Thoracic aorta (tissue), 2 donors: ENCODE measurements at places on chromosomes 13 and 19. TPM values are rescaled to one million over a fixed set of nuclear protein-coding genes. Genes with fewer than 3 reads are reported as not detected.
A peak's percentile ranks its signal among the peaks of the same experiment; 100 is the strongest.

Gene TEAD2
- 41.3 TPM for total RNA-seq

Gene BAX
- 53.1 TPM for total RNA-seq

Gene TJP3
- 2.1 TPM for total RNA-seq

Gene MBD3L2
- total RNA-seq = not detected

Gene LIG4
- 7.8 TPM for total RNA-seq

Gene PTGER1
- total RNA-seq = 2.8 TPM

Gene FAM83E
- 2.0 TPM for total RNA-seq

Gene FUT3
- total RNA-seq = not detected

Gene RNF225
- not detected for total RNA-seq

Gene LILRA1
- total RNA-seq = 2.7 TPM

Gene ZNF888
- 1.4 TPM for total RNA-seq

Gene LHB
- not detected for total RNA-seq

Gene ZNF416
- 4.1 TPM for total RNA-seq

Gene ZNF100
- total RNA-seq = 6.6 TPM

- H3K36me3 ChIP-seq = no peaks in the 10 kb centered on the region
- no peak overlapping the region for H3K27ac ChIP-seq
- no peaks in the 10 kb centered on the region for H3K27me3 ChIP-seq
- no peak for DNase-seq
Measured at GRCh38 chr19:1049106-1049505, 9.2 kb downstream of the ABCA7 start.

- no peak overlapping the region for H3K4me3 ChIP-seq
- H3K27ac ChIP-seq = no peak overlapping the region
- H3K27me3 ChIP-seq = no peaks in the 10 kb centered on the region
Measured at GRCh38 chr13:26621731-26622401, 64.4 kb downstream of the WASF3 start.

DNA sequence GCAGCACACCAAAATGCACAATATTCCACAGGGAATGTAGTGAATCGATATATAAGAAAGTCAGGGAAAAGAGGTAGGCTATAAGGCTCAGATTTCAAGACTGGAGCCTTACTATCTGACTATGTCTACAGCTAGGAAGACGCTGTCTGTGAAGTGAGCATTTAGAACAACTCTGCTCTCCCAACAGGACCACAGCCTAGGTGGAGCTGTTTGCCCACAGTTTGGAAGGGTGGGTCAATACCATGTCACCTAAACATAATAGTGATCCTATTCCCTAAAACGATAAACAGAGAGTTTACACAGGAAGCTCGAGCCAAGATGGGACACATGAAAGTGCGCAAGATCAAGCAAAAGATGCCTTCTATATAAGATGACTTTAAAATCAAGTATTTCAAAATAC is 2486.0 kb upstream of the PCDH20 start:
- no peak overlapping the region for H3K27ac ChIP-seq
- no peaks in the 10 kb centered on the region for H3K36me3 ChIP-seq
- H3K4me3 ChIP-seq = no peak overlapping the region
- no peak for DNase-seq

GRCh38 chr19:18340190-18340989 is at the start of gene PGPEP1:
PGPEP1 (plus strand) TSS chr19:18340598; CDS start chr19:18340682, 84 bp downstream.
- H3K4me3 ChIP-seq = peak within 1 kb of the TSS; percentile 87
- H3K36me3 ChIP-seq = no peaks in the 10 kb centered on the region
- H3K4me1 ChIP-seq = peaks cover 17% of the 10 kb centered on the region

- H3K36me3 ChIP-seq = no peaks in the 10 kb centered on the region
- no peak for DNase-seq
- no peaks in the 10 kb centered on the region for H3K4me1 ChIP-seq
- H3K4me3 ChIP-seq = no peak overlapping the region
Measured at GRCh38 chr13:49951754-49952535, 15.8 kb upstream of the SPRYD7 start.

DNA sequence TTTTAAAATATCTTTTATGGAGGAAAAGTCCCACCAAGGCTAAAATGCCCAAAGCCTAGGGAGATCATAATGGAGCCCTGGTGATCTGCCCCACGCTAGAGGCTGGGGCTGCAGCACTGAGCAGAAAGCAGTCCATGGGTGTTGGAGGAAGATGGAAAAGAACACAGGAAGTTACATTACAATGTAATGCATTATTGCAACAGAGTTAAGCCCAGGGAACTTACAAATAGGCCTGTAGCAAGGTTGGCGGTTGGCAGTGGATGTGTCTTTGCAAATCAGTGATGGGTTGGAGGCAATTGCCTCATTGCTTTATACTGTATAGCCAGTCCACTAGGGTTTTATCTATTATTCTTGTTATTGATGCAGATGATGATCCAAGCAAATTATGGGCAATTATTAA is 399.9 kb downstream of the NDFIP2 start:
- no peaks in the 10 kb centered on the region for H3K36me3 ChIP-seq
- no peak for DNase-seq
- no peaks in the 10 kb centered on the region for H3K4me1 ChIP-seq
- H3K27me3 ChIP-seq = no peaks in the 10 kb centered on the region
- H3K27ac ChIP-seq = no peak overlapping the region

DNA sequence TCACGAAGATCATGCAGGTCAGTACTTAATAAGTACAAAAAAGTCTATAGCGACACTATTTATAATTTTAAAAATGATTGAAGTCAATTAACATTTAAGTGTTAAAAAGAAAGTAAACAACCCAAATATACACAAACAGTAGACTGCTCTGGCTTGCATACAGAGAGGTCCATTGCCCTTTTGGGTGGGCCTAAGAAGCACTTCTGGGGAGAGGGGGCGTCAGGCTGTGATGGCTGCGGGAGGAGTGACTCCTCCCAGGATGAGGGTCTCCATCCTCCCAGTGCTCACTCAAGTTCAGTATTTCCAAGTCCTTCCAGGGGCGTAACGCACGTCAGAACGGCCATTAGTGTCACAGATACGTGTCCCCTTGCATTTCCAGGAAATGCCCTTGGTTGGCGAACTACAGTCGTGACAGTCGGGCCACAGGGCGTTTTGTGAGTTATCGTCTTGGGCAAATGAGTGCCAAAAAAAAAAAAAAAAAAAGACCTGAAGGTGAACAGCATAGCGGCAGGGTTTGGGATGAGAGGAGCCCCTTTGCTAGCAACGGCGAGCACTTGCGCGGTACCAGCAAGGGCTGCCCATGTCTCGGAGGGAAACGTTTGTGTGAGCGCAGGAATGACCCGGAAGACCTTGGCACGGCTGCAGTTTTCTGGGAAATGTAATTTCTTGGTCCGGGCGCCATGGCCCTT is at the start of gene SCGB2B2:
Gene SCGB2B2, minus strand, starts transcription at position 463 of the 689 bp plus-strand sequence. CDS start 82,596 bp downstream, outside the sequence.
- no peaks in the 10 kb centered on the region for H3K27me3 ChIP-seq
- DNase-seq = no peak
- peaks cover 18% of the 10 kb centered on the region for H3K4me1 ChIP-seq

- H3K27ac ChIP-seq = peak overlapping the region; percentile 61
- no peaks in the 10 kb centered on the region for H3K27me3 ChIP-seq
- peak overlapping the region; percentile 98 for H3K4me3 ChIP-seq
- peaks cover 6% of the 10 kb centered on the region for H3K4me1 ChIP-seq
Measured at GRCh38 chr19:20038358-20039202, 725 bp downstream of the ZNF682 start.

- no peaks in the 10 kb centered on the region for H3K36me3 ChIP-seq
- DNase-seq = no peak
- H3K4me1 ChIP-seq = no peaks in the 10 kb centered on the region
- H3K27me3 ChIP-seq = no peaks in the 10 kb centered on the region
- H3K4me3 ChIP-seq = no peak overlapping the region
- H3K27ac ChIP-seq = no peak overlapping the region
Measured at GRCh38 chr19:43438291-43439031, 23.8 kb downstream of the TEX101 start.

DNA sequence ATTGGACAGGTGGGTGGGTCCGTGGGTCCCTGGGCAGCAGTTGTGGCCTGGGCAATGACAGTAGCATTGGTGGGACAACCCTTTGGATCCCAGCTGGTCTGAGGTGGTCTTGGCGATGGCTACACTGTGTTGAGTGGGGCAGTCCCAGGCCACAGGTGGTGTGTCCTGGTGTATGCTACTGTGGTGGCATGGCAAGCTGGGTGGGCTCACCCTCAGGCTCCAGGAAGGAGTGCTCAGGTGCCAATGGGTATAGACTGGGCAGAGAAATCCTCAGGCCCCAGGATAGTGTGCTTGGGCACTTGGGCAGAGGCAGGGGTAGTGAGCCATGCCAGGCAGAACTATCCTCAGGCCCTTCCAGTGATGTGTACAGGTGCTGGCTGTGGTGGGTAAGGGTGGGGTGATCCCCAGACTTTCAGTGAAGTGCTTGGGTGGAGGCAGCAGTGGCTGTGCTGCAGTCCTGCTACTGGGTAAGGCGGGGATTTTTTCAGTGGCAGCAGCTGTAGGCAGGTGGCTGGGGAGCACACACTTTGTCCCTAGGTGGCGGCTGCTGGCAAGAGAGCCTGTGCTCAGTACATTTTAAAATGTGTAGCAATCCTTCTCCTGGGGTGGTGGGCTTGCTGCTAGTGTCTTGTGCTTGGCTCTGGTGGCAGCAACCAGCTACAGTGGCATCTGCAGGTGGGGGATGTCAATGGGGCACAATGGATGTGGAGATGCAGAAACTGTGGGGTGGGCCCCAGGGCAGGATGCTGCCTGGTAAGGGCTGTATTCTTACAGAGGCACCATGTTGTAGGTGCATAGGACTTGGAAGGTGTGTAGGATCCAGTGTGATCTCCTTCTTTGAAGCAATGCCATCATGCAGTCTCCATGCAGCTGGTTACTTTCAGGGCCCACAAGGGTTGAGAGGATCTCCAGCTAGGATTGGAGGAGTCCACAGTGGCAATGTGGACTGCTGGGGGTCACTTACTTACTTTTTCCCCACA is 64.9 kb downstream of the DNAJC3 start:
- H3K4me1 ChIP-seq = no peaks in the 10 kb centered on the region
- DNase-seq = no peak
- H3K36me3 ChIP-seq = no peaks in the 10 kb centered on the region
- no peak overlapping the region for H3K4me3 ChIP-seq
- no peak overlapping the region for H3K27ac ChIP-seq
- H3K27me3 ChIP-seq = no peaks in the 10 kb centered on the region

- H3K4me1 ChIP-seq = peaks cover 9% of the 10 kb centered on the region
- H3K27ac ChIP-seq = no peak overlapping the region
- DNase-seq = no peak
- H3K36me3 ChIP-seq = no peaks in the 10 kb centered on the region
- H3K4me3 ChIP-seq = peak overlapping the region; percentile 70
- peaks cover 7% of the 10 kb centered on the region for H3K27me3 ChIP-seq
Measured at GRCh38 chr19:409516-410242, 732 bp upstream of the C2CD4C start.

GRCh38 chr19:48624067-48624594 is 4.8 kb downstream of the SPHK2 start:
- peak overlapping the region; percentile 68 for H3K27ac ChIP-seq
- H3K4me1 ChIP-seq = peaks cover 20% of the 10 kb centered on the region
- H3K4me3 ChIP-seq = peak overlapping the region; percentile 82
- H3K36me3 ChIP-seq = peaks cover 3% of the 10 kb centered on the region
- no peaks in the 10 kb centered on the region for H3K27me3 ChIP-seq
- DNase-seq = peak; percentile 90

GRCh38 chr13:114065141-114065925 is 67.1 kb downstream of the RASA3 start:
- H3K4me3 ChIP-seq = peak overlapping the region; percentile 70
- peaks cover 62% of the 10 kb centered on the region for H3K4me1 ChIP-seq
- H3K36me3 ChIP-seq = no peaks in the 10 kb centered on the region
- peak; percentile 71 for DNase-seq

DNA sequence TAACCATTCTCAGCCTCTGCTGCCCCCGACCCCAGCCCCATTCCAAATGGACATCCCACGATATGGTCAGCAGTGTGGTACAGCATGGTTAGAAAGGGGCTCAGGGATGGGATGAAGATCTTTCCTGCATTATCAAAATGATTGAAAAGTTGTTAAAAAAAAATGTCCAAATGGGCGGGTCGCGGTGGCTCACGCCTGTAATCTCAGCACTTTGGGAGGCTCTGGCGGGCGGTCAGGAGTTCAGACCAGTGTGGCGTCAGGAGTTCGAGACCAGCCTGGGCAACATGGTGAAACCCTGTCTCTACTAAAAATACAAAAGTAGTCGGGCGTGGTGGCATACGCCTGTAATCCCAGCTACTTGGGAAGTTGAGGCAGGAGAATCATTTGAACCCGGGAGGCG is 54.3 kb upstream of the ZNF254 start:
- H3K27me3 ChIP-seq = no peaks in the 10 kb centered on the region
- H3K4me3 ChIP-seq = peak overlapping the region; percentile 90
- H3K27ac ChIP-seq = peak overlapping the region; percentile 97
- DNase-seq = no peak
- H3K4me1 ChIP-seq = peaks cover 33% of the 10 kb centered on the region
- no peaks in the 10 kb centered on the region for H3K36me3 ChIP-seq

GRCh38 chr13:67200183-67200582 is 30.0 kb downstream of the PCDH9 start:
- H3K4me1 ChIP-seq = no peaks in the 10 kb centered on the region
- H3K27me3 ChIP-seq = no peaks in the 10 kb centered on the region
- no peaks in the 10 kb centered on the region for H3K36me3 ChIP-seq

DNA sequence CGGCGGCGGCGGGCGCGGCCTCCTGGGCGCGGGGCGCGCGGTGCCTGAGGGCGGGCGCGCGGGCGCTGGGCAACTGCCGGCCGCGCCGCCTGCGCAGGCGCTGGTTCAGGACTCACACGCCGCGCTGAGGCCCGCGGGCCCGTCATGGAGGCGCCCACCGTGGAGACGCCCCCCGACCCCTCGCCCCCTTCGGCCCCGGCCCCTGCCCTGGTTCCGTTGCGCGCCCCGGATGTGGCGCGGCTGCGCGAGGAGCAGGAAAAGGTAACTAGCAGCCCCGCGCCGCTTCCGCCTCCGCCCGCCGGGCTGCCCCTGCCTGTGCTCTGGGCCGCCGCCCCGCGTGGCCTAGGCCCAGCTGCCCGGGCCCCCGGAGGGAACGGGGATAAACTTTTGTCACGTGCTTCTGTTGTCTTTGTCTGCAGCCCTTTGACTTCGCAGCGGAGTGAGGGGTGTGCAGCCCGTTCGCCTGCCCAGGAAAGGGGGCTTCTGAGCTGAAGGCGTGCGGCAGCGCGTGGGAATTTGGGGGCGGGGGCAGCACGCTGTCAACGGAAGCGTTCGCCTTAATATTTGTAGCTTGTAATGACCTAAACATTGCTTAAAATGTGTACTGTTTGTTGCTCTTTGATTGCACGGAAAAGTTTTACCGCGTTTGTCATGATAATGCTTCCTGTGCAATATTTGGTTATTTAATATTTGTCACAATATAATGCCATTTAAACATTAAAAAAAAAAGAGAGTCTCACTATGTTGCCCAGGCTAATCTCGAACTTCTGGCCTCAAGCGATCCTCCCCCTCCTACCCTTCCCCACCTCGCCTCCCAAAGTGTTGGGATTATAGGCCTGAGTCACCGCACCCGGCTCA is 594 bp downstream of the URI1 start:
- no peaks in the 10 kb centered on the region for H3K36me3 ChIP-seq
- H3K4me3 ChIP-seq = peak overlapping the region; percentile 78
- H3K27ac ChIP-seq = peak overlapping the region; percentile 23
- H3K27me3 ChIP-seq = no peaks in the 10 kb centered on the region

- no peak for DNase-seq
- peak overlapping the region; percentile 87 for H3K4me3 ChIP-seq
- peaks cover 33% of the 10 kb centered on the region for H3K4me1 ChIP-seq
- peak overlapping the region; percentile 73 for H3K27ac ChIP-seq
- H3K27me3 ChIP-seq = no peaks in the 10 kb centered on the region
Measured at GRCh38 chr13:27425158-27425917, 919 bp downstream of the GTF3A start.
